ENCODE measurements at places on chromosomes 5 and 9.

DNA sequence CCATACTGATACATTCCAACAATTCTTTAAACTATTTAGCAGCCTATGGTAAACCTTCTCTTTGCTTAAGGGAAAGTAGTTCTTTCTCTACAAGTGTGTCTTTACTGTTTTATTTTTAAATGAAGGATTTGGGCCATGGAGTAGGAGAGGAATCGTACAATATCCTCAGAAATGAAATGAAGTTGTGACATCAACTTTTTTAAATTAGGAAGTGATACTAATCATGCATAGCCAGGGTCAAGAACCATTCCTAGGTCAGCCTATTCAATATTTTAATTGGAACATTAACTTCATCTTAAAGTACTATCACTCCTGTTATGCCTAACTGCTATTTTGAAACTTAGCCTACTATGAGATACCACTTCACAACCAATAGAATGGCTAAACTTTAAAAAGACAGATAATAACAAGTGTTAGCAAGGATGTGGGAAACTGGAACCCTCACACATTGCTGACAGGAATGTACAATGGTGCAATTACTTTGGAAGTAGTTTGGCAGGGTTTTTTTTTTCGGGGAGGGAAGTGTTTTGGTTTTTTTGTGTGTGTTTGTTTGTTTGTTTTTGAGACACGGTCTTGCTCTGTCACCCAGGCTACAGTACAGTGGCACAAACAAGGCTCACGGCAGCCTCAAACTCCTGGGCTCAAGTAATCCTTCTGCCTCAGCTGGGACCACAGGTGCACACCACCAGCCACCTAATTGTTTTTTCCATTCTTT lies 10.7 kb downstream of the AGTPBP1 start:
- no peak for DNase-seq

DNA sequence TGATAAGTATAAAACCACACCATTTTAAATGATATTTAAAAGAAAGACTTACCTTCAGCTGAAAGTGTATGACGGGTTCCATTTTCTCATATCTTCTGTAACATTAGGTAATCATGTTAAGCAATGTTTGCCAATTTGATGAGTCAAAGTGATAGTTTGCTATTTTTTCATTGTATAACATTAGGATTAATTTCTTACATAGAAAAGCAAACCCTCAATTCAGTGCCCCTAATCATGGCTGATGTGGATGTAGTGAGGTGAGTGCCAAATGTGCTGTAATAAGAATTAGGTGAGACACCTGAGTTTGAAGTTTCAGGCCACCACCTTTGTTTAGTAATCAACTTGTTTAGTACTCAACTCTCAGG lies 68.0 kb downstream of the UNC13B start:
- DNase-seq = no peak

DNA sequence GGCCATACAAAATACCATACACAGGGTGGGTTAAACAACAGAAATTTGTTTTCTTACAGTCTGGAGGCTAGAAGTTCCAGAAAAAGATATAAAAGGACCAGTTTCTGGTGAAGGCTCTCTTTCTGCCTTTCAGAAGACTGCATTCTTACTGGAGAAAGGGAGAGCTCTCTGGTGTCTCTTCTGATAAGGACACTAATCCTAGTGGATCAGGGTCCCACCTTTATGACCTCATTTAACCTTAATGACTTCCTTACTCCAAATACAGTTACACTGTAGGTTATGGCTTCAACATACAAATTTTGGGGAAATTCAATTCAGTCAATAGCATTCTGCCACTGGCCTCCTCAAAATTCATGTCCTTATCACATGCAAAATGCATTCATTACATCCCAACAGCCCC lies 351.9 kb upstream of the POU5F2 start:
- no peak for DNase-seq

- DNase-seq = no peak
Measured at GRCh38 chr5:120446068-120446492, 18.0 kb upstream of the PRR16 start.

DNA sequence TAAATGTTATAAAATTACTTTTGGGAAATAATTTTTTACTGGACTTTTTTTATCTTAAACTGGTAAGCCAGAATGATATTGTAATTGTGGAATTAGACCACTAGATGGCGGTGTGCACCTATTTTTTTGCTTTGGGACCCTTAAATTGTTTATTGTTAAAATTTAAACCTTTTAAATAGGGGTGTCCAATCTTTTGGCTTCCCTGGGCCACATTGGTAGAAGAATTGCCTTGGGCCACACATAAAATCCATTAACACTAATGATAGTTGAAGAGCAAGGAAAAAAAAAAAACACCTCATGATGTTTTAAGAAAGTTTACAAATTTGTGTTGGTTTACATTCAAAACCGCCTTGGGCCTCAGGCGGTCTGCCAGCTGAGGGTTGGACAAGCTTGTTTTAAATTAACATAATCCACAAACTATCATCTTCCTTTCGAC lies 28.4 kb upstream of the GADD45G start:
- DNase-seq = no peak

DNA sequence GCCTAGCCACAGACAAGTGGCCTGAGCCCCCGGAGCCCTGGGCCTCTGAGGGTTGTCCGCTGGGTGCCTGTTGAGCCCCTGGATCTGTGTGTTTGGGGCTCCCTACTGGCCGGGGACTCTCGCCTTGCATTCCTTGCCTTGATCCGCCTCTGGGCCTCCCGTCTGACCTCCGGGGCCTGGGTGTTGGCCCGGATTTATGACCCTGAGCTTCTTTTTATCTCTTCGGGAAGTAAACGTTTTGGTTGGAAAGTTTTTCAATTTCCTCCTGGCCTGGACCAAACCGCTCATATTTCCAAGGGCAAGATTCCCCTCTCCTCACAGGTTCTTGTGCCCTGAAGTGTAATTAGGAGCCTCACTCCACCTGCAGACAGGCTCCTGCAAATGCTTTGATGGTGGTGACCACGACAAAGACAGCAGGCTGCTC lies 69.3 kb upstream of the EGFLAM start:
- DNase-seq = no peak

- no peak for DNase-seq
Measured at GRCh38 chr5:150734579-150735384, 24.0 kb downstream of the DCTN4 start.

DNA sequence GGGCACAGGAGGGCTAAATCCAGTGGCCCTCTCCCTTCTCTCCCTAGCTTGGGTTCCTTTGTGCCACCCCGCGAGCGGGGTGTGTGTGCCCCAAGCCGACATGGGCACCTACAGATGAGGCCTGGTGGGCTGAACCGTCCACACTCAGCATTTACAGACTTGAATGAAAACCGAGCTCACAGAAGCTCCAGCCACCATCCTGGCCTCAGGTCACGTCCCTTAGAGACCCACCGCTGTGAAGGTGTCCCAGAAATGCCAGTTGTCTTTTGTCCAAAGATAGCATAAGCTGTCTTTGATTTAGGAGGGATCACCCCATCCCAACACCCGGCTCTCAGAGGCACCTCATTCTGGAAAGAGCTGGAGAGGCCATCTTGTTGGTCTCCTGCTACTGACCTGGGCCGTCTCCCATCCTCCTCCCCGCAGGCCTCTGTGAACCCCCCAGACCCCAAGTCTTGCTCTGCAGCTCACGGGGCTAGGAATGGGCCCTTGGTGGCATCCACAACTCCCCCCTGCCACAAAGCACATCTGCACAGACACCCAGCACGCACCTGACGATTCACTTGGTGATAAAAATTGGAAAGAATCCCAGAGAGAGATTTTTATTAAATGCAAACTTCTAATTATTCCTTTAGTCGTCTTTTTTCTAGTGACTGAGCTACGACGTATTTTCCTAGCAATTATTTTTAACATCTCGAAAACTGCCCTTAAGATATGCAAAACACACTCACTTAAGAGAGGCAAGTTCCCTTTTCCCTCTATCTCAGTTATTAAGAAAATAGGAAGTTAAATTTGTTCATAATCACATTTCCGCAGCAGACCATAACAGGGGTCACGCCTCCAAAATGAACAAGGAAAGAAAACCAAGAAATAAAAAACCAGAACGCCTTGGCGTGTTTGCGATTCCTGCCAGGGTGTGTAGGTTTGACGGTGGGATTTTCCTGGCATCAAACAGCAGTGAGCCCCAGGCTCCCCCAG lies 80.5 kb upstream of the LMX1B start:
- DNase-seq = no peak

- DNase-seq = no peak
Measured at GRCh38 chr9:130779153-130779855, 55.8 kb upstream of the ABL1 start.

DNA sequence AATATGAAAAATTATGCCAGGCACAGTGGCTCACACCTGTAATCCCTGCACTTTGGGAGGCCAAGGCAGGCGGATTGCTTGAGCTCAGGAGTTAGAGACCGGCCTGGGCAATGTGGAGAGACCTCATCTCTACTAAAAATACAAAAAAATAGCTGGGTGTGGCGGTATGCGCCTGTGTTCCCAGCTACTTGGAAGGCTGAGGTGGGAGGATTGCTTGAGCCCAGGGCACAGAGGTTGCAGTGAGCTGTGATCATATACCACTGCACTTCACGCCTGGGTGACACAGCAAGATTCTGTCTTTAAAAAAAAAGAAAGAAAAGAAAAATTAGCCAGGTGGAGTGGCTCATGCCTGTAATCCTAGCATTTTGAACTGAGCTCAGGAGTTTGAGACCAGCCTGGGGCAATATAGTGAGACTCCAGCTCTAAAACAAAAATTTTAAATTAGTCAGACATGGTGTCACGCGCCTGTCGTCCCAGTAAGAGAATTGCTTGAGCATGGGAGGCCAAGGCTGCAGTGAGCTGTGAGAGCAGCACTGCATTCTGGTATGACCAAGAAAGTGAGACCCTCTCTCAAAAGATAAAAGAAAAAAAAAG lies 18.0 kb downstream of the PLAA start:
- DNase-seq = no peak

GRCh38 chr9:81621785-81622259 lies 67.5 kb downstream of the TLE1 start:
- DNase-seq = no peak

- DNase-seq = peak; percentile 70
Measured at GRCh38 chr9:122122903-122123632, 30.0 kb upstream of the TTLL11 start.

GRCh38 chr5:134069553-134069952 lies 44.9 kb upstream of the TCF7 start:
- DNase-seq = no peak

DNA sequence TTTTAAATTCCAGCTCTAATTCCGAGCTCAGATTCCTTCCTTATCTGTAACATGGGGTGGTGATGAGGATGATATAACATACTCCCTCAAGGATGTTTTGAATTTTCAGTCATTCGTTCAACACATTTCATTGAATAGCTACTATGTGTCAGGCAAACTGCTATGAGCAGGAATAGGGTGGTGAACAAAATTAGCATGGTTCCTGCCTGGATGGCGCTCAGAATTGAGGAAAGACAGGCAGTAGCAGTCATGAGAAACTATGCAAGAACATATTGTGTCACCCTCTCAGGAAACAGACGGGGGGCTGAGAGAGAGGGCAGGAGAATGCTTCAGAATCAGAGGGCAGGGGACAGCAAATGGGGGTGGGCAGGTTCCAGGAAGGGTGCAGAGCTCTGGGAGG lies 265.2 kb downstream of the NSG2 start:
- no peak for DNase-seq

DNA sequence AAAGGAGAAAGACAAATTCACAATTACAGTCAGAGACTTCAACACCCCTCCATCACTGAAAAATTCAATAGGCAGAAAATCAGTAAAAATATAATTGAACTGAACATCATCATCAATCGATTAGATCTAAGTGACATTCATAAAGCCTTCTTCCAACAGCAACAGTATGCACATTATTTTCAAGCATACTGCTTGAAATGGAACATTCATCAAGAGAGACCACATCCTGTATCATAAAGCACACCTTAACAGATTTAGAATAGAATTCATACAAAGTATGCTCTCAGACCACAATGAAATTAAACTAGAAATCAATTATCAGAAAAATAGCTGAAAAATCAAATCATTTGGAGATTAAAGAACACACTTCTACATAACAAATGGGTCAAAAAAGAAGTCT lies 39.1 kb downstream of the ERMP1 start:
- no peak for DNase-seq

- peak; percentile 19 for DNase-seq
Measured at GRCh38 chr9:133619791-133620190, 10.6 kb upstream of the FAM163B start.

DNA sequence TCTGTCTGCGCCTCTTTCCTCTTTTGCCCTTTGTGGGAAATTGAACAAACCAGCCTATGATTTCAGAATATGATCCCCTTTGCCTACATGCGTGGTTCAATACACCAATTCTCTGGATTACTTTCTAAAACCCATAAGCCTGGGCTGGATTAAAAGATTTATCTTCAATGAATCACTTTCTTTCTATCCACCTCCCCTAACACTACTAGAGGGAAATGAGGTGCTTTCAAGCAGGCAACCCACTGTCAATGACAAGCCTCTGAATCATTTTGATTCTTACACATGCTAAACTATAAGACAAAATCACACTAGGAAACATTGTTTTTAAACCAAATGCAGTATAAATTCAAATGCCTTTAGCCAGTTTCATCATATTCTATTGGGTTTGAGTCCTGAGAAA lies 257.5 kb downstream of the AGTPBP1 start:
- no peak for DNase-seq

DNA sequence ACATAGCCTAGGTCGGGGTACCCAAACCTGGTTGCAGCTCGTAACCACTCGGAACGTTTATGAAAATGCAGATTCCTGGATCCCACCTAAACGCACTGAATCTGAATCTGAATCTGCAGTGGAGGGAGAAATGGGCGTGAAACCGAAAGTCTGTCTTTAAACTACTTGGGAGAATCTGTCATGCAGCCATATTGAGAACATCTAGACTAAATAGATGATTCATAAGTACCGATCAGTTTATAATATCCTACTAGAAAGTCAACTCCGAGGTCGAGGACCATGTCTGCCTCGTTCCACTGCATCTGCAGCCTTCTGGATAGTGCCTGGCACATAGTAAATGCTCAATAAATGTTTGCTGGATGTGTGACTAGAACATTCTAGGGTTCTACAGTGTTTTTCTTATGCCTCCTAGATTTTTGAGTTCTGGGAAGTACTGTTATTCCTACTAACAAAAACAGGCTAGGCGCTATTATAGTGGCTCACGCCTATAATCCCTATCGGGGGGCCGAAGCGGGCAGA lies 632 bp downstream of the COQ4 start:
- DNase-seq = no peak

DNA sequence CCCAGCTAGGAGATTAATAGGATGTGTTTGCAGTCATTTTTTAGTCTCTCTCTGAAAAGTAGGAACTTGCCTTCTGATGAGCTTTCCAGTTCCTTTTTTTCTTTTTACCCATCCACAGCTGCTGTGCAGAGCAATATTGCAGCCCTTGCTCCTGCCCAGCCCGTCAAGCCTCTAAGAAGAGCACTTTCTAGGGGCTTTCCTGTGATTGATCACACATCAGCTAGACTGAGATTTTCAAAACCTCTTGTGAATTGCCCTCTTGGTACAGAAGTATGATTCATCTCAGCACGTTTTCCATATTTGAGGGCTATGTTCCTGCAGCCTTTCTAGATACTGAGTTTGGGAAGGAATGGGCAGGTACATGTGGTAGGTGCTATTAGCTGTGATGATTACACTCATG lies 93.9 kb downstream of the GALNT10 start:
- no peak for DNase-seq

GRCh38 chr9:117682955-117683710 lies 21.1 kb upstream of the TLR4 start:
- DNase-seq = no peak

- no peak for DNase-seq
Measured at GRCh38 chr9:109708451-109708945, 71.5 kb upstream of the PALM2AKAP2 start.

Data from stimulated activated CD4-positive, alpha-beta T cell treated with anti-CD3 and anti-CD28 coated beads, Interleukin-2, amount 100 ng/mL, for 48 hours (primary cell).